ENCODE measurements at places on chromosomes 12 and 14.

- peak; percentile 68 for DNase-seq
Measured at GRCh38 chr12:5432011-5432400, at the start of gene NTF3. NTF3 (plus strand) TSS chr12:5432108; CDS start chr12:5432325, 217 bp downstream.

DNA sequence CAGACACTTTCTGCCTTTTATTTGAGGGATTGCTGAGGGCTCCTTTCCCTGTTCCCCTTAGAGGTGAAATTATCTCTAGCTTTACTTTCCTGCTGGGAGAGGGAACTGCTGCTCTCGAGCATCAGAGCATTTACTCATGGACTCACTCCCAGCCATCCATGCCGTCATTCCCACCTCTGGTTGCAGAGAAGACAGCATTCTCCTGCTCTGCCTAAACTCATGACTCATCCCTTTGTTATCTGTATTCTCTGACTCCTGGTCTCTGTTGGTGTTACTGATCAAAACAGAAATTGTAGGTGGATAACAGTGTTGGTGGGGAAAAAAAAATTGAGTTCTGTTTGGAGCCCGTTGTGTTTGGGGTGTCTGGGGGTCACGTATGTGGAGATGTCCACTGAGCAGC, 159.3 kb downstream of the TTC8 start:
- no peak for DNase-seq

DNA sequence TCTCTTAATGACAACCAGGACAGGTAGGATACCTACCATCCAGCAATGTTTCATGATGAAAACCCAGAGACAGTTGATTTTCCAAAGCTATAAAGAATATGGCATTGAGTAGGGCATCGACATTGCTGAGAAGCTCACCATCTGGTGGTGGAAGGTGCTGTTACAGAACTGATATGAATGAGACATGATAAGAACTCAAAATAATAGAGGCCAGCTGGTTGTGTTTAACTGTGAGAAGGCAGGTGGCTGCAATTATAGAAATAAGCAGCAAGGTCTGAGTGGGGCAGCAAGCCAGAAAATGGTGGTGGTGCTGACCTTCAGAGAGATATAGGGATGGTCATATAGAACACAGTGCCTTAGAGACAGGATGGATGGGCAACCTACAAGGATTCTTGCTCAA, 449.7 kb downstream of the BTG1 start:
- DNase-seq, result no peak

DNA sequence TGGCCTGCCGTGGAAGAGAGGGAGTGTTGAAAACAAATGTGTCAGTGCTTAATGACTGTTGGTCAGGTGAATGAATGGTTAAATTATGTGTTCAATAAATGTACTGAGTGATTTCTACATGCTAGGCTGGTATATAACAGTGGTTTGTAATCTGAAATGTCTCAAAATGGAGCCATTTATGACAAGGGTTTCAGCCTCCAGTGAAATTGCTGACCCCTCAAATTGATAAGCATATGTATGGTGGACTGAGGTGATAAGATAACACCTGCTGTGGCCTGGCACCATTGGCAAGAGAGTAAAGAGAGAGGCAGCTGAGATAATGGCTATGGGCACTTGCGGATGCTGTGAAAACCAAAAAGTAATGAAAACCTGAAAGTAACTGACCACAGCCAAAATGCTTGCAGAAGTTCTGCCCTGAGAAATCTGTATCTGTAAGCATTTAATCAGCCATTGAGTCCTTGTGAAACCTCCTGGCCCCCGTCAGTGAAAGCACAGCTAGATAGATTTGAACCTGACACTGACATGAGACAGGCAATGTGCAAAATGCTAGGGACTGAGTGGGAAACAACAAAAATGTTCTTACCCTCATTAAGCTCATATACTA, 1.4 kb upstream of the BCAT1 start:
- DNase-seq, result no peak

- no peak for DNase-seq
Measured at GRCh38 chr12:28777603-28778365, 371.3 kb upstream of the FAR2 start.

DNA sequence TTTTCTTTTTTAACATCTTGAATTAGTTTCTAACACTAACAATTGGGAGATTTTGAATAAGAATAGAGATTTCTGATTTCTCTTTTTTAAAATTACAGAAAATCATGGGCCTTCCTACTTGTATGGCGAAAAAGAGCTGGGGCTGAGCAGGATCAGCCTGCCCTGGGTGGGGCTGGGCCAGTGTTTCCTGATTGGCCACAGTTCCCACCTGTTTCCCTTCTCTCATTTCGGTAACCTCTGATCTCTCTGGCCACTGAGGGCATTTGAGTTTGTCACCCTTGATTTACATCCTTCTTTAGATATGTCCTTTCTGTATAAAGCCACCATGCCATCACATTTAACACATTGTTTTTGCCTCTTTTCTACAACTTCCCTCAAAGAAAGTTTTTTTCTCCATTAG, 254.2 kb downstream of the ZFP36L1 start:
- DNase-seq, result no peak

- no peak for DNase-seq
Measured at GRCh38 chr12:82437744-82438143, 79.4 kb downstream of the METTL25 start.

DNA sequence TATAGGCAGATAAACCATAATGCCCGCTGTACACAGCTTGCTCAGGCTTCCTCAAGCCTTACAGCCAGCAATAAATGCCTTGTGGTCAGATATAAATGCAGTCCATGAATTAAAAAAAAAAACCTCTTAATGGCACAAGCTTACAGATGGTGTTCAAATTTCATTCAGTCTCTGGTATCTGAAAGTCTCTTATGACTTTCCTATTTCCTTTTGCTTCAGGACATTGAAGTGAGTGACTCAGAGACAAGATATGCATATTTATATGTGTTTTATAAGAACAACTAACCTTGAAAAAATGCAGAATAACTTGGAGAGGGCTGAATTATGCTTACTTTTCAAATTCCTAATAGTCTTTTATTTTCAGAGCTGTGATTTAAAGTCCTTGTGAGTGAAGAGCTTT, 426.9 kb upstream of the MIS18BP1 start:
- DNase-seq, result no peak

GRCh38 chr14:53875324-53875897, 81.2 kb downstream of the BMP4 start:
- DNase-seq, result no peak

DNA sequence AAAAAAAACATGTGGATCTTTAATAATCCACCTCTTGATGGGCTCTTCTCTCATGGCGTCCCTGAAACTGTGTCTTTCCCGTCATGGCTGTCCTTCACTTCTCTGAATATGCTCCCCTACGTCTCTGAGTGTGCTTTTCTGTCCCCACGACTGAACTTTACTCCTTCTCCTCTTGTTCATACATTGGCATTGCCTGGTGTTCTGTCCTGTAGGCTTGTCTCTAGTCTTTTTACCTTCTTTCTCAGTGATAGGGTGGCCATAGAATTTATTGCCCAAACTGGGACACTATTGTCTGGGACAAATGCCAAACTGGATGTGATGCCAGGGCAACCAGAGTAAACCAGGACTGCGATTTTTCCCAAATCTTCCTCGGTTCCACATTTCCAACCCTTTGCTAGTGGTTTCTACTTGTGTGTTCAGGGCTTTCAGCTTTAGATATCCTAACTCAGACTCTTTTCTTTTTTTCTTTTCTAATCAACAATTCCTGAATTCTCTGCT, 202.2 kb downstream of the ATP23 start:
- no peak for DNase-seq

DNA sequence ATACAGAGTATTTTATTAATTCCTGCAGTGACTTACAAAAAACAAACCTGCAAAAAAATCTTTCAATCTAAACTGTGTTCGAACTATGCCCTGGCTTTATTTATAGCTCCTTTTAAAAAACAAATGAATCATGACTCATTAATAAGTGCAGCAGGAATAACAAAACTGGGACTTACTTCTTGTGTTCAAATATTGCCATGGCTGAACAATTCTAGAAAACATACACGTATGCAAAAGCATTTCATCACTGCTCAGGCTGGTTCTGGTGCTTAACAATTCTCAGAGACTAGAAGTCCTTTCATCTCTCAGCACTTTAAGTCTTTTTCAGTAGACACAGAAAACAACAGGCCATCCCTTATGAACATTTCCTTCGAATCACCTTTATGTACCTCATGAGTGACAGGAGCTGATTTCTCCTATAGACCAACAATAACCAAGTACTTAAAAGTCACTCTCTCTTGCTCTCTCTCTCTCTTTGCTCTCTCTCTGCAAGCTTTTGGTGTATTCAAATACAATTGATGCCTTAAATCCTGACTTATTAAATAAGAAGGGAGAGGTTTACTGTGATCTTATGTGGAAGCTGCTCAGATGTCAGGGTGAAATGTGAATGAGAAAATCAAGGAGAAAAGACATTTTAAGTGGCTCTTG, 268.8 kb downstream of the TTC8 start:
- DNase-seq, result no peak

DNA sequence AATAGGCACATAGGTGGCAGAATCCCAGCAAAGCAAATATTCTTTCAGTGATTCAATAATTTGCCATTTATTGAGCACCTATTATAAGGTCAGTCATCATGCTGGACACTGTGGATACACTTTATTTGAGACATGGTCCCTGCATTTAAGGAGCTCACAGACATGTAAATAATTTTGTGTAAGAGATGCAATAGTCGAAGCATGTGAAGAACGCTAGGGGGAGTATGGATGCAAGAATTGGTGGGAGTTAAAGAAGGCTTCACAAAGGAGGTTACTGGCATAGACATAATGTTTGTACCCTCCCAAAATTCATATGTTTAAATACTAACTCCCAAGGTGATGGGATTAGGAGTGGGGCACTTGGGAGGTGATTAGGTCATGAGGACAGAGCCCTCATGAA, 260.6 kb upstream of the GARIN6 start:
- DNase-seq, result no peak

- no peak for DNase-seq
Measured at GRCh38 chr14:75697918-75698317, 36.9 kb downstream of the TTLL5 start.

DNA sequence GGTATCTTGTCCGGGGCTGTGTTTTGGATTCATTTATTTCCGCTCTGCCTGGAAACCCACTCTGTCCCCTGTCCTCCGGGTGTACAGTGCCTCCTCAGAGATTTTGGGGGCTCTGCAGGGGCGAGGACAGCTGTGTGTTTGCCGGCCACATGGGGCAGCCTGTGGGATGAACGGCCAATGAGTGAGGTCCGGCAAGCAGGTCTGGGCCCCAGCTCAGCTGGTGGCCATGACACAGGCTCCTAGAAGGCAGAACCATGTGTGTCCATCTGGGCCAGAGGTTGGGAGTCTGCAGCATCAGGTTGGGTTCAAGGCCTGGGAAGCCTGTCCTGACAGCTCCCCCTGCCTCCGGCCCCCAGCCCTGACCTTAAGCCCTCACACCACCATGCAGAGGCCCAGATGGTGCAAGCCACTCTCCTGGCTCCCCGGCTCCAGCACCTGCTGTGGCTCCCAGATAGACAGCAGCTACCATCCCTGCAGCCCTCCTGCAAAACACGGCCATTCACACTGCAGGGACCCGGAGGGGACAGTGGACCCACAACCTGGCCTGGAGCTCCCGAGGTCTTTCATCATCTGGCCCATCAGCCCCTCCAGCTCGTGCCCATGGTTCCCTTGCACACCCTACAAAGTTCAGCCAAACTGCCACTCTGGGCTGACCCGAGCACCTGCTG, 220.1 kb upstream of the C14orf180 start:
- DNase-seq, result peak; percentile 23

DNA sequence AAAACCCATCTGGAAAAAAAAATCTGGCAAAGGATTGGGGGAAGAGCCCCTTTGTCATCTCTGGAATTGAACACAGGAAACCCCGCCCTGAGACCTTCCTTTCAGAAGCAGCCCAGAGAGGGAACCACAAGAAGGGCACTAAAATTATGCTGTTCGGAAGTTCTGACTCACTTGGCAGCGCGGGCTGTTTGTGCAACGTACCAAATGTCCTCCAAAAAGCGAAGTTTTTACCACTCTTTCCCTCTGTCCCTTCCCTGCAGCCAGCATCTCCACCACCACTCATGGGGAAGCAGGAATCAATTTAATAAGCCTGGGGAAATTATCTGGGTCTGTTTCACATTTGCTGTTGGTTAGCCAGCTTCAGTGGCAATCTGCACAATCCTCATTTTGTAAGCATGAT, 3.2 kb upstream of the SYNE3 start:
- DNase-seq, result peak; percentile 71

DNA sequence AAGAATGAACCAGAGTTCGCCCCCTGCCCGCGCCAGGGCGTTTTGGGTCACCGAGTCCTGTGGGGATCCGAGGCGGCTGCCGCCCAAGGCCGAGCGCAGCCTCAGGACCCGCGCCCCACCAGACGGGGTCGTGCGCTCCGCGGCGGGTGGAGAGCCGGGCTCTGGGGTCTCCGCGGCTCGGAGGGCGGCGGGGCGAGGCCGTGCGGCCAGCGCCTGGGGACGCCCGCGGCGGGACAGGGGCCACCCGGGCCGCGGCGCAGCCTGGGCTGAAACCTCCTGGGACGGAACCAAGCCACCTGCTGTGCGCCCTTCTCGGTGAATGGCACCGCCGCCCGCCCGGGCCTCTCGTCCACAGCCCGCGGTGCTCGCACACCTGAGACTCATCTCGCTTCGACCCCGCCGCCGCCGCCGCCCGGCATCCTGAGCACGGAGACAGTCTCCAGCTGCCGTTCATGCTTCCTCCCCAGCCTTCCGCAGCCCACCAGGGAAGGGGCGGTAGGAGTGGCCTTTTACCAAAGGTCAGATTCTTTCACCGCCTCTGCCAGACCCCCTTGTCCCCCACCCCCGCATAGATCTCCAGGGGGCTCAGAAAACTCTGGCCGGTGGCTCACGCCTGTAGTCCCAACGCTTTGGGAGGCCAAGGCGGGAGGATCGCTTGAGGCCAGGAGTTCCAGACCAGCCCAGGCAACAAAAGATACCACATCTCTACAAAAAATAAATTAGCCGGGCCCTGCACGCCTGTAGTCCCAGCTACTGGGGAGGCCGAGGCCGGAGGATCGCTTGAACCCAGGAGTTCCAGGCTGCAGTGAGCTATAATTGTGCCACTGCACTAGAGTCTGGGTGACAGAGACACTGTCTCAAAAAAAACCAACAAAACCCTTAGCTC, 901 bp downstream of the B3GNT4 start:
- no peak for DNase-seq

DNA sequence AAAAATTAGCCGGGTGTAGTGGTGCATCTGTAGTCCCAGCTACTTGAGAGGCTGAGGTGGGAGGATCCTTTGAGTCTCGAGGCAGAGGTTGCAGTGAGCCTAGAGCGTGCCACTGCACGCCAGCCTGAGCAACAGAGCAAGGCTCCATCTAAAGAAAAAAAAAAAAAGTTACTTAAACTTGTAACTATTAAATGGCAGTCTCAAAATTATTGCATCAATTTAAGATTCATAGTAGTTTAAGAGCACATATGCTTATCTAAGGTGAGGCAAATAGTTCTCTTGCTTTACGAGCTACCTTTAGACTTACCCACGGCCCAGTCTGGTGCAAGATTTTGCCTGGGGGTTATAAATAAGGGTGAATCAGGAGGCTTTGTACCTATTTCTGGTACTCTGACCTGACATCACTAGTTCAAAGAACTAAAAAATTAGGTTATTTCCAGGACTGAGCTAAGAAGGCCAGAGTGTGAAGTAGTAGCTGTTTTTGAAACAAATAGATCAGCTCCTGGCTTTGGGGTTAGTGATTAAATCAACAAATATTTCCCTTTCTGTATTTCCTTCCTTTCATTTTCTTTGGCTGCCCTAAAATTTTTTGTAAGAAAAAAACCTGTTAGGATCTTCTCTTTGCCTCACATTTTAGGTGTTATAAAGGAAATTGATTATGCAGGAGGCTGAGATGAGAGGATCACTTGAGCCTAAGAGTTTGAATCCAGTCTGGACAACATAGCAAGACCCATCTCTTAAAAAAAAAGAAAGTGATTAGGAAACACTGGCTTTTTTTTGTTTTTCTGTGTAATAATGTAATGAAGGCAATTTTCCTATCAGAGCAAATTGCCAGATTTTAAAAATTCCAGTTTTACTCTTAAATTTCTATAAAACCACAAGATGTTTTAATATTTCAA, 3.6 kb downstream of the MGAT2 start:
- no peak for DNase-seq

Data from left hindlimb (tissue), 1 donor.